ENCODE measurements at places on chromosomes 6 and 20.

- DNase-seq: no peak
Observed at GRCh38 chr6:151399679-151400078, 8.3 kb upstream of the ZBTB2 start.

DNA sequence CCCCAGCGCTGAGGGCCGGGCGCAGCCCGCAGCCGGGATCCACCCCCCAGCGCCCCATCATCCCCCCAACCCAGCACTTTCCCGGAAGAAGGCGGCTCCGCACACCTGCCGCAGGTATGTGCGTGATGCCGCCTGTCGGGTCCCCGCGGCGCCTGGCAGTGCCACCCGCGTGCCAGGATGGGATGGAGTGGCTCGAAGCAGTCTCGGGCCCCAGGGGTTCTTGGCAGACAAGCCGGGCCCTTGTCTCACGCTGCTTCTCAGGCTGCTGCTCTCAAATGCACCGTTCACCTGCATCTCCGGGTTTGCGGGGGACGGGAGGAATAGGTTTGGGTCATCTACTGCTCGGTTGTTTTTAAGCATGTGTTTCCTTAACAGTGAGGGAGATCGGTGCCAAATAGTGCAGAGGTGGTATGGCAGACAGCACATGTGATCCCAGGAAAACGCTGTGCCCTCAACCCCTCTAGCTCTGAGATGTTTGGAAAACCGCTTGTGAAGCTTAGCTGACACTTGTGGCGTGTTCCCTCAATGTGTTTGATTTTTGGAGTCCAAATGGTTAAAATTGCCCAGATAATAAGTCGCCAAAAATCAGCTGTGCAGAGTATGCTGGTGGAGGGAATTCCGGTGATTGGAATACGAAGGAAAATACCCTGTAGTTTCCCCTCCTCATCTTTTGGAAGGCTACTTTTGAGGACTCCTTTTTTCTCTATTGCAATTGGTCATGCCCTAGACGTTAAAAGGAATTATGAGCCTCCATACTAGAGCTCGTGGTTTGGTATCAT, 926 bp downstream of the MYLIP start:
- DNase-seq: peak; percentile 11

DNA sequence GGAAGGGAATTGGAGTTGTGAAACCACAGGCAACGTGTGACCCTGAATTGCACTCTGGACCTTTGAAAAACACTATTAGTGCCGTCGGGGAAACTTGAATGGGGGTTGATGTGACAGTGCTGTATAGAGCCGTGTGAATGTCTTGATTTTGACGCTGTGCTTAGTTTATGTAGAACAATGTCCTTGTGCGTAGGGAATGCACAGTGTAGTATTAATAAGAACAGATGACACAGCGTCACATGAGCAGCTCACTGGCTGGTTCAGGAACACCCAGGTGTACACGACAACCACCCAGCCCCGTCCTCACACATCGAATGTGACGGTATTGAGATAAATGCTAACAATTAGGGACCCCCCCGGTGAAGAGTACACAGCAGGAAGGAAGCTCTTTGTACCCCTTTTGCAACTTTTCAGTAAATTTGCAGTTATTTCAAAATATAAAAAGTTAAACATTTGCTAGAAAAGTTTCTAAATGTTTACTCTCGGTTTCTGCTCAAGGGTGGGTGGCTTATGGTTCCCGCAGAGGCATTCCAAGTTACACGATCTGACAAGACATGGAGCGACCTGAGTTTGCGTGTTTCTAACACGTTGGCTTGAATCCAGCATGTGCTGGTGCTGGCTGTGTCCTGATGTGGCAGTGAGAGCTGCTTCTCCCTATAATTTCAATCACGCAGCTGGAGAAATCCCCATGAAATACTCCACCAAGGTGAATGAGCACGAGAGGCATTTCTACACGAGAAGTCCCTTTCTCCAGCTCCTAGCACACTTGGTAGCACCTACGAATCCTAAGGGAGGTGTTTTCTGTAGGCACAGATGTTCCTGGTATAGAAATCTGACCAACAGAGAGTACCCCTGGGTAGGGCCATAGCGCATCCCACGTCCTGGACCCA, 208.0 kb upstream of the EXOC2 start:
- no peak for DNase-seq

DNA sequence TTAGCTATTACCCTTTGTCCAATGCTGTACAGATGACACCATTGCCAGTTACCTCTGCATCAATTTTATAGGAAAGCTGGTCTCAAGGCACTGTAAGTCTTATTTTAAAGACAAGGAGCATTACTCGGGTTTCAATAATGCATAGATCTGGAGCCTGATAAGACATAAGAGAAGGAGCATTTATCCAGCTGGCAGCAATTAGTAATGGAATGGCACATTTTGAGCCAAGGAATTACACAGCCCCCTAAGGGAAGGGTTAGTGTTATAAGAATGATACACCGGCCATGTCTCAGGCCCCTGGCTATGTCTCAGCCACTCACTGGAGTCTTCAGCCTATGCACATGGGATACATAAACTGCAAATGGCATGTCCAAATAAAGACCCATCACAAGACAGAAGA, 23.1 kb upstream of the TMEM242 start:
- no peak for DNase-seq

- DNase-seq: peak; percentile 55
Observed at GRCh38 chr6:11575408-11576033, 38.0 kb downstream of the TMEM170B start.

GRCh38 chr6:76422511-76423213, 350.2 kb upstream of the IMPG1 start:
- no peak for DNase-seq

GRCh38 chr20:37534401-37535157, 6.9 kb upstream of the BLCAP start:
- peak; percentile 69 for DNase-seq

DNA sequence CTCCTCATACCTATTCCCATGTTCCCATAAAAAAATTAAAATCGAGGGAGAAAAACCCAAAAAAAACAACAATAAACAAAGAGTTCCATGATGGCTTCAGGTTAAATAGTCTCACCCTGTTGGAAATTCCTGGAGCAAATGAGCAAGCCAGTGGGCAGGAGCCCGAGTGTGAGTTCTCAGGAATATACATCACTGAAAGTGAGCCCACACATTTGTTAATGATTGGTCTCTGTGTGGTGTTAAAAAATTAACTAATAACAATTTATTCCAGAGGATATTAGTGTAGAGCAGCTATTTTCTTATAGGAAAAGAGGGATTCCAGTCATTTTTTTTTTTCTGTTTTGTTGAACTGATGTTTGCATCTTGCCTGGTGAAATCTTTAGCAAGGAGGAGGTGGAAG, 12.9 kb downstream of the PHACTR3 start:
- no peak for DNase-seq

- DNase-seq: no peak
Observed at GRCh38 chr6:118813775-118814174, 80.2 kb upstream of the ASF1A start.

GRCh38 chr20:32592022-32592421, 6.9 kb upstream of the NOL4L start:
- DNase-seq: no peak

- DNase-seq: no peak
Observed at GRCh38 chr6:72760114-72760793, 138.4 kb downstream of the KCNQ5 start.

DNA sequence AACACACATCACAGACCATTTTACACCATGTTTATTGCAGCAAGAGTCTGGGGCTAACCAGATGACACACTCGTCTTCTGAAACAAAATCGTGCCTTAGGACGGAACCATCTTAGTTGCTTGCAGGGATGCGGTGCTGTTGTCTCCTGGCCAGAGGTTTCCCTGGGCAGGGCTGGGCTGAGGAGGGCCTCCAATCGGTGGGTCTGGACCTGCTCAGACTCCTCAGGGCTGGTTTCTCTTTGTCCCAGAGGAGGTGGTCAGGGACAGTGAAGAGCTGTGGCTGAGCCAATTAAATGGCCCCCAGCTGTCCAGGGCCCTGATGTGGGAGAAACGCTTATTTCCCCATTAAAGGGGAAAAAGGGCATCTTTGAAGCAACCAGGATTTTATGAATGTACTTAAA, 117.6 kb downstream of the SLC24A3 start:
- DNase-seq: no peak

DNA sequence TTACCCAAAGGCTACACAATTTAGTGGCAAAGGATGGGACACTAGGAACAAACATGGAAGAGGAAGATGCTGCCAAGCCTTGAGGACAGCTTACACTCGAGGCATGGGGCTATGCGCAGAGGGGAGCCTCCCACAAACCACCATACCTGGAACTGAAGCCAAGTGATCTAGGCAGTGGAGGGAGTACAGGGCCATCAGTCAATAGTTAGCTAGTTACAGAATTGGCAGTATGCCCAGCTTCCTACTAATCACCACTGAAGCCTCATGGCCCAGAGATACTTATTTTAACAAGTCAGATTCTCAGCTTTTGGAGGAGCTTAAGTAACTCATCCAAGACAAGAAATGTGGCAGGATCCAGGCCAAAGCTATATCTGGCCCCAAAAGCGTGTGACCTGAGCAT, 226.6 kb upstream of the MOCS1 start:
- no peak for DNase-seq

Measured in endothelial cell (in vitro differentiated cells).